ENCODE measurements at places on chromosomes 2 and 18.

DNA sequence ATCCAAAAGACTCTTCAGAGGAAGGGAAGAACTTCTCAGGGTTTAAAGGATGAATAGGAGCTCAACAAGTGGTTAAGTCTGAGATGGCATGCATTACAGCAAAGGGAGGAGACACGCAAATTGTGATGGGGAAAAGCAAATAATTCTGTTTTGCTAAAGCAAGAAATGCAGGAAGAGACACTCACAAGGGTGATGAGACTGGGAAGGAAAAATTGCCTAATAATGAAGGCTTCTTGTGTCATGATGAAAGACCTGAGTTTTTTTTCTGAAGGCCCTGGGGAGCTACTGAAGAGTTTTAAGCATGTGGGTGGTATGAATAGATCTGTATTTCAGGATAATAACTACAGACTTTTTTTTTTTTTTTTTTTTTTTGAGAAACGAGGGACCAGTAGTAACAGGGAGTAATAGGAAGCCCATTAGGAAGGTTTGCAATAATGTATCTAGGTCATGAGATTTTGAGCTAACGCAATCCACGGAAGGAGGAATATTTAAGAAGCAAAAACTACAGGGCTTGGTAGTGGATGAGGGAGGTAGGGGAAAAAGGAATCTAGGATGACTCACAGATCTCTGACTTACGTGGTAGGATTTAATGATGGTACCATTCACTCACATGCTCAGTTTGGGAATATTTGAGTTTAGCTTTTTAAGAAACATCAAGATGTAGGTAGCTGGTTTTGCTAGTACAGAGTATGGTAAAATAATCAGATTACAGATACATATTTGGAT lies 16.0 kb upstream of the SERPINB3 start:
- DNase-seq, result no peak

DNA sequence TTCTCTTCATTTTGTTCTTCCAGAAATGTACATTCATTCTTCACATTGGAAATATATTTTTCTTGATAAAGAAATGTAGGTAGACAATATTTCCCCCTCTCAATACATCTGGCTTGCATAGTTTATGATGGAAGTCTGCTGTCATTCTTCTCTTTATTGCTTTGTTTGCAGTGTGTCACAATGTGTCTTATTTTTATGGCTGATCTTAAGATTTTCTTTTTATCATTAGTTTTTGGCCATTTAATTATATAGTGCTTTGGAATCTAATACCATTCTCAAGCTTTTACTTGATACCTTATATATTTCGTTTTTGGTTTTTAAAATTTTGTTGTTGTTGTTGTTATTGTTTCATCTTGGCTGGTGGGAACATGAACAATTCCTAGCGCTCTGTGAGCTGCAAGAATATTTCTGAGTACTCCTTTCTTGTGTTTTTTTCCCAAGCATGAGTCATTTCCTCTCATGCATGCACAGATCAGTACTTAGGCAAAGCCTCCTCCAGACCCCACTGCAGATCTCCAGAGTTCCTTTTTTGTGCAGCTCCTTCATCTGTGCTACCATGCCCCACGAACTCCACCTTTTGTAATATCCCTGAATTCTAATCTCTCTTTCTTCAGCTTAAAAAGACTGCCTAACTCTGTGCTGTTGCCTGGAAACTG lies 13.7 kb upstream of the MMADHC start:
- no peak for DNase-seq

DNA sequence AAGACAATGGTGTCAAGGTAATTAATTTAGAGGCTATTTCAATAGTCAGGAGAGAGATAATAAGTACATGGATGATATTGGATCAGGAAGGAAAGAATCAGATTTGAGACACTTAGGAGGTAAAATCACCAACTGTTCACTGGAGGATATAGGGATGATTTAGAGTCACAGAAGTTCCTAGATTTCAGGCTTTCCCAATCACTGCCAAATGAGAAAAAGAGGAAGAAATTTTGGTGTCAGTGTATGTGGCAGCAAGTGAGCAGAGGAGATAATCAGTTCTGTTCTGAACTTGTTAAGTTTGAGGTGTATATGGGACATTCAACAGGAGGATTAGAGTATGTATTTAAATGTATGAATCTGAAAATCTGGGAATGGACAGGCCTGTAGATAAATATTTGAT lies 640.4 kb downstream of the NR4A2 start:
- DNase-seq, result no peak

- DNase-seq, result no peak
Observed at GRCh38 chr18:35756506-35757117, 175.1 kb downstream of the GALNT1 start.

- no peak for DNase-seq
Observed at GRCh38 chr2:220081171-220081570, 453.7 kb downstream of the SLC4A3 start.

Measured in bone marrow (tissue), 2 donors.